ENCODE measurements at places on chromosomes 12 and 14.

- no peak for DNase-seq
Observed at GRCh38 chr14:49526101-49526500, 60.1 kb downstream of the RPS29 start.

DNA sequence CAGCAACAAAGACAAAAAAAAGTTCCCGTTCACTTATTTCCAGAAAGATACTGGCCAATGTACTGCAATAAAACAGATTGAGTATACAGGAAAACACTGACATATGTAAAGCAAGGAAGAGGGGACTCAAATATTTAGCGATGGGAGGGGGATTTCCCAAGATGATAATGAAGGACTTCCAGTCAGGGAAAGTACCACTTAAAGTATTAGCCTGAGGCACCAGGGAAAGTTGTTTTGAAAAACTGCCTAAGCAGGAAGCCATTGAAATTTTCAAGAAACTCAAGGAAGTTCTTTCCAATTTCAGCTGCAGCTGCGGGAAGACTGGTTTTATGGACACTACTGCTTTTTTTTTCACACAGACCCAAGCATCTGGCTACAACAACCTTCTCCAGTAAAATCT, 1007.4 kb upstream of the NOVA1 start:
- DNase-seq: no peak

- DNase-seq: no peak
Observed at GRCh38 chr12:26156201-26156871, 31.5 kb upstream of the BHLHE41 start.

DNA sequence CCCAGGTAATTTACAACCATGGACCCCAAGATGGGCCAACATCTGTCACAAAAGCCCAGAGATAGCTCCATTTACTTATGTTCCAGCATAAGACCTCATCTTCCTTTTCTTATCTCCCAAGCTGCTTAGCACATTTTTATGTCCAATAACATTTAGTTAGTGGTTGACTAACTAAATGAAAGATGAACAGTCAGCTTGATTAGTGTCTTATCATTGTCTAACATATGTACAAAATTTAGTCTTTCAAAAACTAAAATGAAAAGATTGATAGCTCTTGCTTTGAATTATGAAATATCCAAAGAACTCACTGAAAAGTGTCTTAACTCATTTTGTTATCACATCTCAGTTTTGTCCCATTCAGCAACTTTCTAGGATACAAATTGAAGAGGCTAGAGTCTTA, 163.1 kb upstream of the EGLN3 start:
- no peak for DNase-seq

GRCh38 chr12:102095677-102096263, 24.1 kb downstream of the NUP37 start:
- DNase-seq: no peak

All from activated T-helper 1 cell treated with anti-CD3 and anti-CD28 coated beads, Interleukin-2, amount 50 U/mL, for 16 hours (primary cell).